ENCODE measurements at places on chromosomes 4 and X.

DNA sequence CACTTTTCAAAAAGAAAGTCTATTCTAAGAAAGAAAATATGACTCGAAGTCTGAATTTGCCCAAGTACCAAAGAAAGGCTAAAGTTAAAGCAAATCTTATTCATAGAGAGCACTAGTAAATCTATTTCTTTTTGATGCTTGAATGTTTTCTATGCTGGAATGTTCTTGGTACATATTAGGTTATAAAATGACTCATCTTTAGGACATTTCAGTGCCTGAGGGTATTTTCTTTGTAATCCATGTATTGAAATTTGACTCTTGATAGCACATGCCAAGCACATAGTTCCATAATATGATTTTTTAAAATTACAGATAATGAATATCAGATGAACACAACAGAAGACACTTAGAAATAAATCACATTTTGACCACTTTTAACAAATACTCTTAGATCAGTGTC lies 232.8 kb downstream of the TRIML1 start:
- DNase-seq = no peak

DNA sequence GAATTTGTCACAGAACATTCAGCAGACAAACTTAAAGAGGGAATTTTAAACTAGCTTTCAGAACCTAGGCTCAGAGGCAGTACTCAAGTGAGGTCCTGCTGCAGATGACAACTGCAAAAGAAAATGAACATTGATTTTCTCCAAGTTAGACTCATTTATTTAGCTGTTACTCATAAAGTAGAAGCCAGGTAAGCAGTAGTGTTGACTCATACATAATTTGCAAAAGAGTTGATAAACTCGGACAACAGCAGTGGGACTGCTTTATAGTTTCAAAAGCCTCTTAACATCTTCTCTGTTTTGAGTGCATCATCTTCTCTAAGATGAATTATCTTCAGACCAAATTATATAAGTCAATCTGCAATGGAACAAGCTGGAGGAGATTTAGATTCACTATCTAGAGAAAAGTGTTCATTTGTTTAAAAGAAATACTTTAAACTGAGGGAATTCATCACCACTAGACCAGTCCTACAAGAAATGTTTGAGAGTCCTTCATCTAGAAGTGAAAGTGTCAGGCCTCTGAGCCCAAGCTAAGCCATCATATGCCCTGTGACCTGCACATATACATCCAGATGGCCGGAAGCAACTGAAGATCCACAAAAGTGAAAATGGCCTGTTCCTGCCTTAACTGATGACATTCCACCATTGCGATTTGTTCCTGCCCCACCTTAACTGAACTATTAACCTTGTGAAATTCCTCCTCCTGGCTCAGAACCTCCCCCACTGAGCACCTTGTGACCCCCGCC lies 49.5 kb downstream of the COQ2 start:
- DNase-seq = no peak

GRCh38 chr4:144645631-144646522 lies at the start of gene HHIP:
HHIP (plus strand) TSS chr4:144646156; CDS start chr4:144646676, 520 bp downstream.
- DNase-seq = no peak

GRCh38 chr4:83704786-83705185 lies 168.9 kb downstream of the GPAT3 start:
- DNase-seq = no peak

DNA sequence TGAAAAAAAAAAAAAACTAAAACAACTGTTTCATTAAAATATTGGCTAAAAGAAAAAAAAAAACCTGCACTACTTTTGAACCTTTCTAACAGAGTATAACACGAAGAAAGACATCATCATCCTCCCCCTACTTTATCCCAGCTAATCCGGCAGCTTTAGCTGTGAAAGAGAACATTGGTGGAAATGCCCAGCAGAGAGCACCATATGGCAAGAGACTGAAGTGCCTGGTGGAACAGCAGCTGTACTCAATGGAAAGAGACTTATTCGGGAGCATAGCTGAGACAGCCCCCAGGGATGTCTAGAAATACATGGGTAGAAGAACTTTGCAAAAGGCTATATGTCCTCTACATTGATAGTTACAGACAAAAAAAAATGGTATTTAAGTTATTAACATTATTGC lies 30.3 kb downstream of the STPG2 start:
- no peak for DNase-seq

DNA sequence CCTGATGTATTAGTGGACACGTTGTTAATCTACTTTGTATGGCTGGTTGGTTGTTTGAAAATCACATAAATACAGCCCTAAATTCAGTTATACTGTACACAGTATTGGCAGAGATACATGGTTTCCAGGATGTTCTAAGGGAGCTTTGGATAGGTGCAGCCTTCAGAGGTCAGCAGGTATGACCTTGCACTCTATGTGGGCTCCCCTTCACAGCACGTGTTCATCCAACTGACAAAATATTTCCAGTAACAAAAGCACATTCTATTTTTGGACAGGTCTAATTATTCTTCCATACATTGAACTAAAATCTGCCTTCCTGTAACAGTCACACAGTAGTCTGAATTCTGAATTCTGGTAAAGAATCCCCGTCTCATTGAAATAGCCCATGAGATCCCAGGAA lies 92.8 kb upstream of the RAPGEF2 start:
- no peak for DNase-seq

- no peak for DNase-seq
Observed at GRCh38 chr4:155667222-155667567, 547 bp downstream of the GUCY1A1 start.

DNA sequence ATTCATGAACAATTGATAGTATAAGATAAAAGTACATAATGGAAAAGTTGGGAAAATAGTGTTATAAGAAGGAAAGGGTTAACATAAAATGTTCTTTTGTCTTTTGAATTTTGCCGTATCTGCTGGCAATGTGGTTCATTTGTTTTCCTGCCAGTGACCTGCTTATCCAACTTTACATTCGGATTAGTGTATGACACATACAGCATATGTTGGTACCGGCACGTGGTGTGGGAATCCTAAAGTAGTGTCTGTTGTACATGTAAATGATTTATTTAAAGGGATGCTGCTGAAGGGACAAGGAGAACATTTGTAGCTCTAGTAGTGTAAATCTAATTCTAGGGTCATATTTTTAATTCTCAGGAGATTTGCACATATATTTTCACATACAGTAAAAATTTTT lies 11.5 kb downstream of the RAB9A start:
- DNase-seq = no peak

- no peak for DNase-seq
Observed at GRCh38 chrX:132206259-132206658, 13.0 kb downstream of the RAP2C start.

DNA sequence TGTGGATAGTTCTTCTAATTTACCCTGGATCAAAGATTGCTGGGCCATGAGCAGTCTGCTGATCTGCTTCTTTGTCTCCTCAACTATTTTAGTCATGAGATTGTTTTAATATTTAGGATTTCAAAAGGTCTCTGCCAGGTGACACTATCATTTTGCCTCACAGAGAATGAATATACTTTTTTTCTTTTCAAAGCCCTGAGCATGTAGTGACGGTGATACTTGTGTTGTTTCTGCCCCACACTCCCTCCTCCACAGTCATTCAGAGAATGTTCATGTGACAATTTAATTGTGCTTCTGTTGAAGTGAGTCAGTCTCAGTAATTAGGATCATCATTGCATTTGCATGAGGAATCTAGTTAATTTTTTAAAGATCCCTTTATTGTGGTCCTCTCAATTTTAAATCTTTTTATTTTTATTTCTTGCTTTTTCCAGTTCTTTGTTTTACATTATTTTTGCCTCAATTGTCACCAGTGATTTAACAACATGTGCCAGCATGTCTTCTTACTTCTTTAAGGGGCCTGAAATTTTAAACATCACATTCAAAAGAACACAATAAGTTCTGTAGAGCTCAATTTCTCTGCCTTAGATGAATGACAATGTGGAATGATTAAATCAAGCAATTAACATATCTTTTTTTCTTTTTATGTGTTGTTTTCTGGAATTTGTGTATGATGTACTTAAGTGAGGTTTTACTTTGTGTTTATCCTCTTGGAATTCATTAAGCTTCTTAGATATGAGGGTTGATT lies 12.3 kb downstream of the MMRN1 start:
- DNase-seq = no peak

DNA sequence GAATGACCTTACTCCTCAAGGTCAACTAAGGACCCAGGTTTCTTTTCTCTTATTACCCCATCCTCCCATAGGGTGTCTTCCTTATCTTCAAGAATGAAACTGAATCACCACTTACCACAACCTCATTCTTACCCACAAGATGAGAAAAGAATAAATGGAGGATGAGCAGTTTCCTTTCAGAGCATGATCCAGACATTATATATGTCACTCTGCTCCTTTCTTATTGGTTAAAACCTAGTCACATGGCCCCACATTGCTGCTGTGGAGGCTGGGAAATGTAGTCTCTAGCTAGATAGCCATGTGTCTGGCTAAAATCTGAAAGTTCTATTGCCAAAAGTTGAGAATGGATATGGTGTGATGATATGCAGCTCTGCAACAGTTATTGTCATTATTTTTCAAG lies 62.4 kb upstream of the RAI2 start:
- DNase-seq = no peak

- DNase-seq = no peak
Observed at GRCh38 chr4:169848018-169848417, 90.3 kb upstream of the HPF1 start.

DNA sequence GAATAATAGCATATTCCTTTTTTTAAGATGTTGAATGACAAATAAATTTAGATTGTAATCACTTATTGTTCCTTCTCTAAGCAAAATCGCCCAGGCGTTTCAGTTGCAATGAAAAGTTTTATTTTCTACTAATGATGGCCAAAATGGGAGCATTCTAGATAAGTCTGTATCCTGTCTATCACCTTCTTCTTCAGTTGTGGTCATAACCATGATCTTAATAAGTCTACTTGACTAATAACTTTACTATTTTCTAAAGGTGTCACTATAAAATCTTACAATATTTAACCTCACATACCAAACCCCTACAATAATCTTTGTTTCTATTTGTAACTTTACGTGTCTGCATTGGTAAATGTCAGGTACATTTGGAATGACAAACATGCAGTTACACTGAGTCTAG lies 723.7 kb upstream of the MAGEB2 start:
- no peak for DNase-seq

DNA sequence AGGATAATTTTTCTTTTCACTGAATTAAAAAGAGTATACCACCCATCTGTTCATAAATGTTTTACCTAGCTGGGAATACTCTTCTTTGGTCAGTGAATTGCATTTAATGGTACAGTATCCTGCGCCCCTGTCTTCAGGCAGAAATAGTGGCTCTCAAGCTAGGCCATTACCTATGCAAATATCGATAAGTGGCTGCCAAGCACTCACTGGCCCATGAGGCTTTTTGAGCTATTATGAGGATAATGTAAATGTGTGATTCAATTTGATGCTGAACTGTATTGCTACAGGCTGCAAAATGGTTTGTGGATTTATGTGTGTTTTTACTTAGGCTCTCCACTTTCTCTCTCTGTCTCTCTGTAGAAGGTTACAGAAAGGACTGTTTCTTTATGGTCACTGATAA lies 30.1 kb upstream of the MTMR1 start:
- DNase-seq = no peak

- DNase-seq = no peak
Observed at GRCh38 chrX:56764975-56765791, 36.1 kb downstream of the NBDY start.

GRCh38 chrX:54116391-54116790 lies 66.7 kb downstream of the FAM120C start:
- no peak for DNase-seq

- no peak for DNase-seq
Observed at GRCh38 chrX:18875256-18875878, 108.5 kb downstream of the PHKA2 start.

DNA sequence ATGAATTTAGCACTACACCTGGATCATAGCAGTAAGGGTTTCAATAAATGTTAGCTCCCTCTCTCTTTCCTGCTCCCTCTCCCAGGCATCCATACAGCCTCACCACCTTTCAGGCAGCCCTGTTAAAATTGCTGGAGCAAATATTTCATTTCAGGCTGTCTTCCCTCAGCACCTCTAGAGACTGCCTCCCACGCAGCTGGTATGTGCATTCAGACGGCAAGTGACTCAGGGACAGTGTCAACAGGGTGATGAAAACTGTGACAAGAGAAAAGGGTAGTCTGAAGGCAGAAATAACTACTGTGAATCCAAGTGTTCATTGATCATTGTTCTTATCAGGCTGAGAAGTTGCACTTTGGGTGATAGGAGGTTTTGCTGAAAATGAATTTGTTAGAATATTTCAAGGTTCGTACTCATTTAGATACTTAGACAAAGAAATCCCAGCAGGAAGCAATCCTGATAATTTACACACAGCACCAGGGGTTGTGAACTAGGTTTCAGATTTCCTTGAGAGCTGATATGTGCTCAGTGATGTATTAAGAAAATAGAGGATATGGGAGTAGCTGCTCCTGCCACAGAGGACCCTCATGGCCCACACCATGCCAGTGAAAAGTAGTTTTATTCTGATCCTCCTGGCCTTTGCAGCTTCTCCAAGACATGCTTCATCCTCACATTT lies 424.2 kb downstream of the FGF13 start:
- no peak for DNase-seq

- no peak for DNase-seq
Observed at GRCh38 chr4:5370286-5370685, 319.0 kb downstream of the STK32B start.

DNA sequence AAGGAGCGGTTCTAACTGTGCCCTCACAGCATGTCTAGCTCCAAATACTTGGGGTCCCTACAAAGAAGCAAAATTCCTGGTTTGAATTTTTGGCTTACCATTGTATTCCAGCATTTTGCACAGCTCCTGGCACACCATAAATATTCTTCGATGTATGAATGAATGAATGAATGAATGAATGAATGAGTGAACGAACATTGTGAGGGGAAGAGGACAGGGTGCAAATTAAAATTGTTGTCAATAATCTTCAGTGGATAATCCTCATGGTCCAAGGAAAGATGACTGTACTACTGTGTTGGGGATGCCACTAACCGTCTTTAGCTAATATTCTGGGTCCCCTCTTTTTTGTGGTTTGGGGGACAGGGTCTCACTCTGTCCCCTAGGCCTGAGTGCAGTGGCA lies 110.9 kb upstream of the MAP3K15 start:
- no peak for DNase-seq

DNA sequence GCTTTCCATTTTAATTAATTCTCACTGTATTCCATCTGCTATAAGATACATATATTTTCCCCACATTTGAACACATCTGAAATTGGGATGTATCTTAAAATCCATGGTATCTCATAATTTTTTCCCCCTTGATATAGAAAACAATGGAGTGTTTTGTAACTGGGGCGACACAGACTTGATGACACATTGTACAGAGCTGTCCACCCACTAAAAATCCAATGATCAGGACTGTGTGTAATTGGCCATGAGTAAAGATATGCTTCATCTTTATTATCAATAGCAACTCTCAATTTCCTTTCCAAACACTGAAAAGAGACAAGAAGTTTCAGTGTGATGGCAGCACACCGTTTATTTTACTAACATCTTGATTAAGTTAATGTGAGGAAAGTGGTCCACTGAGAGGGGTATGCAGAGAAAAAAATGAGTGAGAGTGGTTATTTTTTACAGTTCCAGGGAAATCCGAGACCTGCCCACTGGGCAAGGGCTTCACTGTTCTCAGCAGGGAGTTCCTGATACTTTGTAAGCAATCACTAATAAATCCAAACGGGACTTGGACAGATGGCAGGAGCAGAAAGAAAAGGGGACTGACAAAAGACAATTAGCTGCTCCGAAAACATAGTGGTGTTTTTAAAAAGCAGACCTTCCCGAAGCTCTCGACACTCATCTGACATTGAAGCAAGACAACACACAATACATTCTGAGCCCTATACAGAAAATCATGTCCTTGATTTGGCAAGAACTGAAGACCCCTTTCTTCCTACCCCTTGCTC lies 149.4 kb downstream of the TSPAN5 start:
- no peak for DNase-seq

GRCh38 chr4:53713767-53714166 lies 122.5 kb upstream of the LNX1 start:
- no peak for DNase-seq
